ENCODE measurements at places on chromosomes 2 and 18. TPM values are rescaled to one million over a fixed set of nuclear protein-coding genes. Genes with fewer than 3 reads are reported as not detected.

Gene FOXI3
- total RNA-seq, result 3.7 TPM

Gene ACVR1C
- 3.6 TPM for total RNA-seq

Gene NT5C1B
- total RNA-seq, result not detected

Gene POTEC
- not detected for total RNA-seq

GRCh38 chr18:12782521-12782920 is 79.7 kb downstream of the PSMG2 start:
- no peak for DNase-seq

GRCh38 chr2:233417282-233417681 is 63.0 kb downstream of the DGKD start:
- no peak for DNase-seq

- DNase-seq, result no peak
Observed at GRCh38 chr2:4190548-4190947, 487.2 kb downstream of the DCDC2C start.

GRCh38 chr2:44813658-44814057 is 127.8 kb upstream of the SIX3 start:
- DNase-seq, result no peak

DNA sequence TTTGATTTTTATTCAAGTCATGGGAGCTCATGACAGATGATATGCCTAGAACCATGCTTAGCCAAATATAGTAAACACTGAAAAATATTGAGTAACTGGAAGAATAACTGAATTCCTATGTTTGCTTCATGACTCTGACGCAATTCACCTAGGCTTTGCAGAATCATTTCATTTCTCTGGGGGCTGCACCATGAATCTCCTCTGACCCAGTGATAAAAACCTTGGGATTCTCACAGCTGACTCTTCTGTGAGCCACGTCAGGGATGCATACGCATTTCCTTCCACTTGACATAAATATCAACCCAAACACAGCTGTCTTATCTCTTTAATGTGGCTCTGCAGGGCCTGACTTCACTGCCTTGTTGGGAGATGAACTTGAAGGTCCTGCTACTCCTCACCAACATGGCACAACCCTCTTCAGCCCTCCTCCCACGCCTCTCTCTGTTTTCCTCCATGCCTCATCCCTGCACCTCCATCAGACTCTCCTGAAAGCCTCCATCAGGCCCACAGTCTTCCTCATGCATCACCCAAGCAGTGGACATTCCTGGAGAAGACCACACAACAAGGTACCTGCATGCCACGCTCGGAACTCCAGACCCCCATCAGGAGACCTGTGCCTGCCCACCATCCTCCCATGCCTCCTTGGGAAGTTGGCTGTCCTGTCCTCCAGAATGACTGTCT is 29.8 kb downstream of the COL6A3 start:
- DNase-seq, result no peak

DNA sequence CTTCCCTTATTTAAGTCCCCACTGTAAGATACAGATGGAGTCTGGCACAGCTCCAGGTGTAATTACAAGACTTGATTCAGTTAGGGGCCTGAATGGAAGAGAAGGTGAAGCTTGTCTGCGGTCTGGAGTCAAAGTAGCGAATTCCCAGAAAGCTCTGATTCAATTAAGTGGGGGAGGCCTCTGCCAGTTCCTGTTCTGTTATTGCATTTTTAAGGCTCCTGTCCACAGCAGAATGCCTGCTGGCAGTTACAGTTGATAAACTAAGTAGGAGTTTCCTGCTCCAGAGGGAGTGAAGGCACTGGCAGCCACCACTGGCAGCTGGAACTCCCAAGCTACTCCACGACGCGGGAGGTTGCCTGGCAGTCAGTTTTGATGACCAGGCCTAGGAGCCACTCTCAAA is 181.1 kb downstream of the SOCS6 start:
- DNase-seq, result no peak

DNA sequence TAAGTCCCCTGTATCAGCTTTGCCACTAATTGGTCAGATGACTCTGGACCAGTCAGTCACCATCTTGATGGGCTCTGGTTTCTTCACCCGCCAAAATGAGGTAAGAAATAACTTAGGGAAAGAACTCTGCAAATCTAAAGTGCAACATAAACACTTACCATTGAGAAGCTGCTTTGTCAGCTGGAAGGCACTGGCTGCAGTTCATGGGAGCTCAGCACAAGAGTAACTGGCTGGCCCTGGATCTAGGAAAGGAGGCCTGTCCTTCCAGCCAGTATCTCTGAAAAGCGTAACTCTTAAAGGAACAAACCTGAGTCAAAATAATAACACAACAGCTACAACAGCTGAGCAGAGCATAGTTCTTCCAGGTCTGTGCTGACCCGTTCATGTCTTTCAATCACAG is 123.9 kb downstream of the CACNB4 start:
- no peak for DNase-seq

- DNase-seq, result no peak
Observed at GRCh38 chr2:221293949-221294742, 278.0 kb downstream of the EPHA4 start.

GRCh38 chr2:159776321-159776720 is 21.7 kb downstream of the CD302 start:
- no peak for DNase-seq

DNA sequence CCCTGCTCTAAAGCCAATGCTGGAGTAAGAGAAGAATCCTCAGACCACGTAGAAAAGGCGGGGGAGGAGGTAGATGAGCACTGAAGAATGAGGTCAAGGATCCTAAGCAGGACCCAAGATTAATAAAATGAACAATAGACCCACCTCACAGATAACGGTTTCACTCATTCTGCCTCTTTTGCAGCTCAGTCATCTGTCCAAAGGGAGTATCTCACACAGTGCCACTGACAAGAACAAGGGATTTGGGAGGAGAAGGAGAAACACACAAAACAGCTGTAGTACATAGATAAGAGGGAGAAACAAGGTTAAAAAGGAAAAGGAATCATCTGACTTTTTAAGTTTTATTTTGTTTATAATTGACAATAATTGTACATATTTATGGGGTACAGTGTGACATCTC is 30.9 kb upstream of the SULT1C4 start:
- DNase-seq, result no peak

All from skin of body (tissue), 3 donors.